Cortex of kidney (tissue), 1 donor: ENCODE measurements at places on chromosomes 7 and 10.

DNA sequence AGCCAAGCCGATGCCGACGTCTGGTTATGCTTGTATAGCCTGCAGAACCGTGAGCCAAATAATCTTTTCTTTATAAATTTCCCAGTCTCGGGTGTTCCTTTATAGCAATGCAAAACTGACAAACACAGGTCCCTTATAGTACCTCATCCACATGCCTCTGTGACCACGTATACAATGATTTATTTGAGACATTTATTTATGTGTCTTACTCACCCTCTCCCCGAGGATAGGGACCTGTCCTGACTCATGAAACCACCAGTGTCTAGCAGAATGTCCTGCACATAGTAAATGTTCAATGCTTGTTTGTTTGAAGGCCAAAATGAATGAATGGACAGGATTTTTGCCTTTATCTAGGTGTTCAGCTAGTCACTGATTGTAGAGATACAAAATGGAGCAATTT is 147.9 kb upstream of the FZD8 start:
- no peak for DNase-seq

DNA sequence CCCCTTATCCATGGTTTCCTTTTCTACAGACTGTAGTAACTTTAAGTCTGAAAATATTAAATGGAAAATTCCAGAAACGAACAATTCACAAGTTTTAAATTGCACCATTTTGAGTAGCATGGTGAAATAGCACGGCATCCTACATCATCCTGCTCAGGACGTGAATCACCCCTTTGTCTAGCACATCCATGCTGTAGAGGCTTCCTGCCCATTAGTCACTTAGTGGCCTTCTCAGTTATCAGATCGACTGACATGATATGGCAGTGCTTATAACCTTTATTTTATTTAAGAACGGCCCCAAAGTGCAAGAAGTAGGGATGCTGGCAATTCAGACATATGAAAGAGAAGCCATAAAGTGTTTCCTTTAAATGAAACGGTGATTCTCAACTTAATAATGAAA is 82.7 kb downstream of the CPXM2 start:
- DNase-seq, result no peak

DNA sequence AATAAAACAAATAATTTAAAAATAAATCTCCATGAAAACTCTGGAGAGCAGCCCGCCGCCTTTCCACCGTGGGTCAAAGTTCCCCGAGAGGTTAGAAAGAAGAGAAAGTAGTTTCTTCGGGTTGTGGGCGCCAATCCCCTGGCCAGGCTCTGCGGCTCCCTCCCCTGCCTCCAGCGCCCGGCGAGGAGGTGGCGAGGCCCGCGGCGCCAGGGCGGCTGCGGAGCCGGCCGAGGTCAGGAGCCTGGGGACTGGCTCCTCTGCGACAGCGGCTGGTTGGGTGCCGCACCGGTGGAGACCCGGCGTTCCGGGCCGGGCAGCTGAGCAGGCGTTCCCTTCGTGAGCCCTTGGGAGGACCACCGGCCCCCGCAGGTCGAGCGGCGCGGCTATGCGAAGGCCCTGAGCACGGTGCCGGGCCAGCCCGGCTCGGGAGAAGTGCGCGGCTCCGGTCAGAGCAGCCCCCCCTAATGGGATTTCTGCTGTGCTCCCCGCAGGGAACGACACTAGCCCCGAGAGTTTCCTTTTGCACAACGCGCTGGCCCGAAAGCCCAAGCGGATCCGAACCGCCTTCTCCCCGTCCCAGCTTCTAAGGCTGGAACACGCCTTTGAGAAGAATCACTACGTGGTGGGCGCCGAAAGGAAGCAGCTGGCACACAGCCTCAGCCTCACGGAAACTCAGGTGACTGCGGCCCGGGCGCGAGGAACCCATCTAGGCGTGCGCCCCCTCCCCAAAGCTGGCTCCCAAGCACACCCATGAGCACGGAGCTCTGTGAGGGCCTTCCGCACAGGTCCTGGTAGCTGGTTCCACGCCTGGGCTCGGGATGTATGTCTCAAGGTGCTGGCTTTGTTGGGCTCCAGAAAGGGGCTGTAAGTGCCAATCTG is 2.8 kb downstream of the EMX2 start:
- no peak for DNase-seq

GRCh38 chr10:126014309-126014708 is 117.9 kb downstream of the FANK1 start:
- no peak for DNase-seq

DNA sequence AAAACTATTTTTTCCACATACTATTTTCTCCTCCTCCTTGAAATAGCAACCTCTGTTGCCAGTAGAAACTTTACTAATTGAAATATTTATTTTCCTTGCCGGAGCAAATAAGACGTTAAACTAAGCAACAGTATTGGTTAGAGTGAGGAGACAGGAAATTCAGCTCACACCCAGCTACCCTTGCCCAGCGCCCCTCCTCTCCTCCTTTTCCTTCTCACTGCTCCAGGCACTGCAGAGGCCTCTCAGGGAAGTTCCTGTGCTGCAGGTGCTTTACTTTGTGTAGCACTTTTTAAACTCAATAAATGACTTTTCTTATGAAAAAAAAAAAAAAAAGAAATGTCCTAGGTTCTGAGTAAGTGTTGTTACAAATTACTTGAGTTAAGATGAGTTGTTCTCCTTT is 134.0 kb downstream of the SEMA3E start:
- DNase-seq, result no peak

DNA sequence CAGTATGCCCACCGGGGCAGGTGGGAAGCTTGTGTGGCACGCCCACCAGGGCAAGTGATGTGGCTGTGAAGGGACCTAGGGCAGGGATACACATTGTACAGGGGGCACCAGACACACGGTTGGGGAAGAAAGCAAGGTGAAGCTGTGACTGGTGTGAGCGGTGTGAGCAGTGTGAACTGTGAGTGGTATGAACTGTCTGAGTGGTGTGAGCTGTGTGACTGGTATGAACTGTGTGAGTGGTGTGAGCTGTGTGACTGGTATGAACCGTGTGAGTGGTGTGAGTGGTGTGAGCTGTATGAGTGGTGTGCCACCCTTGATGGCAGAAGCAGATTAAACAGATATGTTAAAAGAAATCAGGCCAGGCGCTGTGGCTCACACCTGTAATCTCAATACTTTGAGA is 48.1 kb downstream of the DPYSL4 start:
- DNase-seq, result no peak

DNA sequence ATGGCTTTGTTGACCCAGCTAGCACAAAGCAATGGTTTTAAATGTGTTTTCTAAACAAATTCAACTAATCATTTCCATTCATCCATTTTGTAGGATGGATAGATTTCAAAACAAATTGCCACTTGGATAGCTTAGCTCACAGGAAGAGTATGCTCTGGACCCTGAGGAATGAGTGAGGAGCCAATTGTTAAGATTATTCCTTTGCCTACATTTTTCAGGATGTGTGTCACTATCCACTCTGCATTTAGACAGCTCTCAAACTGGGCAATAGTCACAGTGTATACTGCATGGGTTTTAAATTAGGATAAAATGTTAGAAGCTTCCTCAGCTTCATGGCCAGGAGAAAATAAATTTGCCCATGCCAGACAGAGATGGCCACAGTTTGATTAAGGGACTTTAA is 605.6 kb upstream of the TEX47 start:
- DNase-seq, result no peak

- no peak for DNase-seq
Measured at GRCh38 chr7:141014125-141014523, 628 bp downstream of the MRPS33 start.

DNA sequence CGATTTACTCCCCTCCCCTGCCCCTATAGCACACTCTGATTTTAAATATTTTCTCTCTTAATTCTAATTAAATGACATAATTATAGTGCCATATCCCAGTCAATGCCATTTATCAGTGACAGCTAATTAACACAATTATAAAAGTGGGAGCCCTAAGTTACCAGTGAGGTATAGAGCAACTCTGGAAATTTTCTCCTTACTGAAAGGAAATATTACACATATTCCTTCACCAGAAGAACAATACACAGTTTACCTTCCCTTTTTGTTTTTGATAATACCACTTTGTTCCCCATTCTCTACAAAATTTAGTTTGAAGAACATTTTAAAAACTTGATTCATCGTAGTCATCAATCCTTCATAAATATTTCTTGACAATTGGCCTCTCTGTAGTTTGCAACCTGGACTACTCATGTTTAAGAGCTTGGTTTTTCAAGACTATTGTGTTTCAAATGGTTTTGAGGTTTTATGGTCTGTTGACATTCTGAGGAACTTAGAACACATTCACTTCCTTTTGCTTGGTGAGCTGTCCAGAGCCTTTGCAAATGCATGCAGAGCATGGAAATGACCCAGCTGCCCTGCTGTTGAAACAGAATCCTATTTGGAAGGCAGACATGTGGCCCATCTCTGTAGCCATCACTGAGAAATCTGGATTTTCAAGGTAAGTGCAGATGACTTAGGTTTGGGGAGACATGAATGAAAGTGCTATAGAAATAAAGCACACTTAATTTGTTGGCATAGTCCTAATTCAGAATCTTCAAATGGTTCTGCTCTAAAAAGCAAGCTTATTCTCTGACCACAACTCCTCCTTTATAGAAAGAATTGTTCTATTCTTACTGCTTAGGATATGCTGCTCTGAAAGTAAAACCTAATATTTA is at the start of gene GPR141:
GPR141 (plus strand) TSS at position 521 of the 875 bp plus-strand sequence. CDS start 56,628 bp downstream, outside the sequence.
- no peak for DNase-seq

- no peak for DNase-seq
Measured at GRCh38 chr7:27840313-27840712, 100.4 kb downstream of the TAX1BP1 start.

DNA sequence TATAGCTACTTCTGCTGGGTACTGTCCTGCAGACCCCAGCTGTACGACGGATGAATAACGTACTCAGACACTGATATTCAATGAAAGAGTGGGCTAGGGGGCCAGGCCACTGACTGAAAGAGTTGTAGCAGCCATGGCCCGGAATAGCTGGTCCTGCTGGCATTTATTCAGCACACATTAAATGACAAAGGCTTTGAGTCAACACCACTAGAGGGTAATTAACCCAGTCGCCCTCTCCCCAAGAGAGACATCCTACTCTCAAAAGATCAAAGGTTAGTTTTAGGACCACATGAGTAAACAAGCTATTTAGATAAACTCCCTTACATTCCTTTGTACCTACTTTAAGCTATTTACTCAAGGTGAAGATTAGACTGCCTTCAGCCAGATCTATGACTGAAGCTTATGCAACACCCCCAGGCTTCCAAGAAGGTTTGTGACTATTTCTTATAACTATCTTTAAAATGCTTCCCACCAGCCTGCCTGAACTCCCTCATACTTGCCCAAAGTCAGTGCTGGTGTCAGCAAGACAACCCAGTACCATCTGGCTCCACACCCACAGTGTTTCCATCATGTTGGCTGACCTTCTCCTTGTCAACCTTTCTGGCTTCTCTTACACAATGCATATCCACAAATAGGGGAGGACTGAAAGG is 629.1 kb downstream of the SORCS1 start:
- no peak for DNase-seq

GRCh38 chr10:96130326-96130995 is 364 bp downstream of the ZNF518A start:
- no peak for DNase-seq

DNA sequence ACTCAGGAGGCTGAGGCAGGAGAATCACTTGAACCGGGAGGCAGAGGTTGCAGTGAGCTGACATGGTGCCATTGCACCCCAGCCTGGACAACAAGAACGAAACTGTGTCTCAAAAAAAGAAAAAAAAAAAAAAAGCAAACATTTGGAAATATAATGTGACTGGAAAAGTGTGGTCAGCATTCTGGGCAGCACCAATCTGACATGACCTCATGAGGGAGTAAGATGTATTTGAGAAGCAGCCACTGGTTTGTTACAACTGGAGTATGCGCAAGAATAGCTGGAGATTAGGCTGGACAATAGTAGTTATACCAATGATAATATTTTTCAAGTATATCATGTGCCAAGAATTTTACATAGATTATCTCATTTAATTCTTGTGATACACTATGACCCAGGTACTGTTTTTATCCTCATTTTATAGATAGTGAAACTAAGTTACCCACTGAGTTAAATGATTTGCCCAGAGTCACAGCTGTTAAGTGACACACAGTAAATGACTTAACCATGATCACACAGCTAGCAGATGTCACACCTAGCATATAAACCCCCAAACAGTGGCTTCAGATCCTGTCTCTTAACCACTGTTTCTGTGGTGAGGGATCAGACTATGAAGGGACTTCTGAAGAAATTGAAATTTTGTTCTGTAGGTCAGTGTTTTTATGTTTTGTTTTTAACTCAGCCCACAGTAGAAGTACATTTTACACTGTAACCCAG is 11.1 kb downstream of the MCU start:
- no peak for DNase-seq

DNA sequence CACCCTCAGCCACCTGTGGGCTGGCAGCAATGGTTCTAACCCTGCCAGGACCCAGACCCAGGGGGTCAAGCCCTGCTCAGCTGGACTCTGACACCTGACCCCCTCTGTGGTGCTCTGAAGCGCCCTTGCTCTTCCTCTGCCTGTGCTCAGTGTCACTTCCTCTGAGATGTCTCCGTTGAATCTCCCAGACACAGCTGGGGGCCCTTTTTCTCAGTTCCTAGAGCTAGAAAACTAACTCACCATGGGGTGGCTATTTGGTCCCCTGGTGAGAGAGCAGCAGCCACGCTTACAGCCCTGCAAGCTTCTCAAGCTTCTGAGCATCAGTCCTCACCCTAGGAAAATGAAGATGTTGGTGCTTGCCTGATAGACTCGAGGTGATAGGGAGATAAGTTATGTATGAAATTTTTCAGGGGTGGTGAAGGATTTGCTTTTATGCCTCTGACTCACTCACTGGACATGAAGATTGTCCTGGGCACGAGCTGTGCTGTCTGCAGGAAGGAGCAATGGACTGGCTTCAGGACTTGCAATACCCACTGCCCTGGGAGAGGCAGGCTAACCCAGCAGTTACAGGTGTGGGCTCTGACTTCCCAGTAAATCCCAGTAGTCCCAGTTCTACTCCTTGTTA is 29.6 kb downstream of the COL13A1 start:
- DNase-seq, result no peak

- no peak for DNase-seq
Measured at GRCh38 chr10:132486539-132487121, 51.0 kb upstream of the INPP5A start.

DNA sequence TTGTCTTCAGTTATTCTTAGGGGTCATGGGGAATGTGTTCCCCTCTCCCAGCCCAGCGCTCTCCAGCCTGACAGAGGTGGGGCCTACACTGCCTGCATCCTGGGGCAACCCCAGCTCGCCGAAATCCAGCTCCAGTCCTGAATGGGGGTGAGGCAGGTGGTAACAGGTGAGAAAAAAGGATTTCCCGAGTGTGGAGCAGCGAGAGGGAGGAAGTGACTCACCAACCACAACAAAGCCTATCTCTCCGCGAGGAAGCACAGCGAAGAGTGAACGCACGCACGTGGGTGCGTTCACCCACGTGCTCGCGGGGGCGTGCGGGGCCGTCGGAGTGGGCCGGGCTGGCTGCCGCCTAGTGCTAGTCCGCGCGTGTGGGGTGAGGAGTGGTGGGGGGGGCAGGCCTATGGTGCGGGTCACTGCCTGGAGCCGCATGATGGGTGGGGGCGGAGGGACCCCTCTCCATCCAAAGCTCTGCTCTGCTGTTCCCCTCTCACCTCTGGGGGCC is 855 bp upstream of the PALD1 start:
- no peak for DNase-seq

DNA sequence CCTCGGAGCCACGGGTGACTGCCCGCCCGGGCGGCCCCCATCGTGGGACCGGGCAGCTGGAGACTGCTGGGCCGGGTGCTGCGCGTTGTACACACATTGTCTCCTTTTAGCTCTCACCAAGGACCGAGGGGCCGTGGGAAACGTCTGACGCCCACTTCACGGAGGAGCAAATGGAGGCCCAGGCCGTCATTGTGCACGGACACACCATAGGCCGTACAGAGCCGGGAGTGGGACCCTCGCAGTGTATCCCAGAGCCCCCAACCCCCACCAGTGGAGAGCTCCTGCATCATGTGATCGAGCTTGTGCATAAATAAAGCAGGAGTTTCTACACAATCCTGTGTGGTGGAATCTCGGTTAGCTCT is 722 bp downstream of the DENND10 start:
- DNase-seq, result no peak
